Ovary (tissue), 10 donors: ENCODE measurements at places on chromosomes 1 and 21. TPM values are rescaled to one million over a fixed set of nuclear protein-coding genes. Genes with fewer than 3 reads are reported as not detected.

GRCh38 chr1:111499026-111499785 lies 4.2 kb downstream of the ADORA3 start:
- H3K4me3 ChIP-seq: no peak overlapping the region
- no peaks in the 10 kb centered on the region for H3K36me3 ChIP-seq
- no peaks in the 10 kb centered on the region for H3K4me1 ChIP-seq
- DNase-seq: no peak

DNA sequence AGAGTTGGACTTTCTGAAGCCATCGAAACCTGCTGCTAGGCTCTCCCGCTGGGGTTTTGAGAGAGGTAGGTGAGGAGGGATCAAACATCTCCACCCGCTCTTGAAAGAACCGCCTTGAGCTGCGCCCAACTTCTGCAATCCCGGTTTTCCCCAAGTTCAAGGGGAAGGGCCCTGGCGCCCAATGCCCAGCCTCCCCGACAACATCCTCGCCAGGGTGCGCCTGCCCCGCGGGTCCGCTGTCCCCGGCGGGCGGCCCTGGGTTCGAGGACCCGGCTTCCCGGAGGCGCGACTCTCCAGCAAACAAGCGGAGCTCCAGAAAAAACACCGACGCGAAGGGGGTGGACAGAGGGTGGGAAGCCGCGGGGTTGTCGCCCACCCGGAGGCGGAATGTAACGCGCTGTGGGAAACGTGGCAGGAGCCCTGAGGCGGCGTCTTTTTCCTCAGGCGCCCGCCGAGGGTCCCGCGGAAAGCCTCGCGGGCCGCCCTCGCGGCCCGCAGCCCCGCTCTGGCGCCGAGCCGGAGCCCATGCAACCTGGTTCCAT lies 607 bp downstream of the BTG3 start:
- H3K27me3 ChIP-seq: no peaks in the 10 kb centered on the region
- no peaks in the 10 kb centered on the region for H3K36me3 ChIP-seq
- H3K27ac ChIP-seq: peak overlapping the region; percentile 82

The TTC22 gene
- 9.1 TPM for total RNA-seq

GRCh38 chr21:19124691-19125090 lies 721.1 kb upstream of the TMPRSS15 start:
- no peaks in the 10 kb centered on the region for H3K36me3 ChIP-seq
- H3K27ac ChIP-seq: no peak overlapping the region
- no peak for DNase-seq
- no peaks in the 10 kb centered on the region for H3K27me3 ChIP-seq
- no peaks in the 10 kb centered on the region for H3K4me1 ChIP-seq

DNA sequence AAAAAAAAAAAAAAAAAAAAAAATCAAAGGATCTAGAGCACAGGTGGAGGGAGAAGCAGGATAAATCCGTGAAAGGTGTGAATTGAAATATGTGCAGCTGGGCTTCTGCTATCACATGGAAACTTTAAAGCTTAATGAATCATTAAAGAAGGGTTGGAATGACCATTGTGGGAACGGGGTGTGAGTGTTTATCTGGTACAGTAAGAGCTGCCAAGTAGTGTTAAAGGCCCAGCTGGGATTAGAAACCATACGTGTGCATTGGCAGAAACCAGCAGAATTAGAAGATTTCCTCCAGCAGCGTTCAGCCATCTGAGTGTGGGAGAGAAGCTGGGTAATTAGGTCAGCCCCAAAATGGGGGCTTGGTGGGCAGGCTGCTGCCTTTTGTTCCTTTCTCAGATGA lies 13.5 kb downstream of the FALEC start:
- no peak overlapping the region for H3K27ac ChIP-seq
- H3K4me1 ChIP-seq: no peaks in the 10 kb centered on the region
- no peak for DNase-seq

GRCh38 chr1:246218686-246219085 lies 288.4 kb downstream of the SMYD3 start:
- H3K4me3 ChIP-seq: no peak overlapping the region
- no peaks in the 10 kb centered on the region for H3K36me3 ChIP-seq
- H3K27ac ChIP-seq: no peak overlapping the region
- no peaks in the 10 kb centered on the region for H3K4me1 ChIP-seq
- peaks cover 2% of the 10 kb centered on the region for H3K27me3 ChIP-seq
- no peak for DNase-seq
